ENCODE measurements at places on chromosomes 5 and 9. TPM values are rescaled to one million over a fixed set of nuclear protein-coding genes. Genes with fewer than 3 reads are reported as not detected.

GRCh38 chr9:107794259-107794658 is 304.7 kb upstream of the KLF4 start:
- no peak for DNase-seq

- DNase-seq, result no peak
These were observed 7.6 kb upstream of the CLPTM1L start for GRCh38 chr5:1352231-1353219.

GRCh38 chr5:63613442-63613841 is 348.8 kb downstream of the HTR1A start:
- DNase-seq, result no peak

DNA sequence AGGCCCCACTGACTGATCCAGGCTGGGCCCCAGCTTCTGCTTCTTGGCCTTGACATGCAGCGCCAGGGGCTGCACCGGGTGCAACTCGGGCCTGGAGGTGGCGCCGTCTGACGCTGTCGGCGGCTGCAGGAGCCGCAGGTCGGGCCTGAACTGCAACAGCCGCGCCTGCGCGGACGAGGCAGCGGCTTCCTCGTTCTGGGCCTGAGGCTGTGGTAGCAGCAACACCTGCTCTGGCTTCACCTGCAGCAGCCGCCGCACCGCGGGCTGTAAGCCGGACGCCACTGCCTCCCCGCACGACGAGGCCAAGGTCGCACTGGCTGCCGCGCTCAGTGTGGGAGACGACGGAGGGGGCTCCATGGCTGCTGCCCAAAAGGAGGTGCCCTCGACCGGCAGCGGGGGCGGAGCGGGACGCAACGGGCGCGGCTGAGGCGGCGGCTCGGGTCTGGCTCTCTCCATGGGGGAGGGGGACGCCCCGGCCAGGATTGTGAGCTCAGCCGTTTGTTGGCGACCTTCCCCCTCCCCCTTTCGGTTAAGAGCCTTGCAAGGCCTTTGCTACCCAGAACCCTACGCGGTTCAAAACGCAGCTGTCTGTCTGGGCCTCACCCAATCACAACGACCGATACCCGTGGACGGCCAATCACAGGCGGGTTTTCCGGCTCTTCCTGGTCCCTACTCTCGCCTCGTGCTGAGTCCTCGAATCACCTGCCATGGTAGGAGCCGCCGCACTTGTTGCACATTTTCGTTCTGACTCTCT is 438 bp downstream of the SOX30 start:
- peak; percentile 87 for DNase-seq

GRCh38 chr9:136759001-136759400 is 958 bp upstream of the LCN8 start:
- no peak for DNase-seq

GRCh38 chr9:35605351-35606137 is 482 bp downstream of the TESK1 start:
- DNase-seq, result peak; percentile 16

GRCh38 chr5:30117135-30117534 is 1076.4 kb upstream of the CDH6 start:
- DNase-seq, result no peak

DNA sequence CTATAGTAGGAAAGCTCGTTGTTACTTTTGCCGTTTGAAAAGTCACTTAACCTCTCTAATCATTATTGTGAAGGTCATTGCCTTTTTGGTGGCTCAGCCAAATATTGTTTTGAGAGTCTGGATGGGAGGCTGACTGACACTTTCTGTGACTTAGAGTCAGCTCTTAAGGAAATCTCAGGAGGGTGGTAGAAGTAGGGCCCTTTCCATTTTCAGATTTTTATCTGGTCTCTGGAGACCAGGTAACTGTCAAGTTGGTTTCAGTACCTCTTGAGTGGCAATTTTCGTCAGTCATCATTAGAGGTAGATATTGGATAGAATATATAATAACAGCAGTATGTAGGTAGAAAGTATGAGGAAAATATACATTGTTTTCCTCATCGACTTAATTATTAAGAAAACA is 23.3 kb downstream of the UGCG start:
- DNase-seq, result no peak

DNA sequence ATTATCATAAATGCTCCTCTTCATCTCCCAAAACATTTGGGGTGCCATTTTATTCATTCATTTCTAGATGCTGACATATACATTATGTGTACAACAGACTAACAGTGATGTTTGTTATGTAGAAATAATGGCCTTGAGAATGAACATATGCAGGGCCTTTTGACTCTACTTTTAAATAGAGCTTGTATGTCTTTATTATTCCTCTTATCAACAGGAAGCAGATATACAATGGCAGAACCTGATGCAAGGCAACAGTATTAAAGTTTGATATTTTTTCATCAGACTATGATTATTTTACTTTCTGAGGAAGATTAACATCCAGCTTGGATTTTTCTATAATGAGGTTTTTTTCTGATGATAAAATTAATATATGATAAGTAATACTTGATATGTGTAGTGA is 44.1 kb downstream of the SNX18 start:
- DNase-seq, result no peak

GRCh38 chr9:68685770-68686169 is 19.3 kb upstream of the PIP5K1B start:
- DNase-seq, result no peak

DNA sequence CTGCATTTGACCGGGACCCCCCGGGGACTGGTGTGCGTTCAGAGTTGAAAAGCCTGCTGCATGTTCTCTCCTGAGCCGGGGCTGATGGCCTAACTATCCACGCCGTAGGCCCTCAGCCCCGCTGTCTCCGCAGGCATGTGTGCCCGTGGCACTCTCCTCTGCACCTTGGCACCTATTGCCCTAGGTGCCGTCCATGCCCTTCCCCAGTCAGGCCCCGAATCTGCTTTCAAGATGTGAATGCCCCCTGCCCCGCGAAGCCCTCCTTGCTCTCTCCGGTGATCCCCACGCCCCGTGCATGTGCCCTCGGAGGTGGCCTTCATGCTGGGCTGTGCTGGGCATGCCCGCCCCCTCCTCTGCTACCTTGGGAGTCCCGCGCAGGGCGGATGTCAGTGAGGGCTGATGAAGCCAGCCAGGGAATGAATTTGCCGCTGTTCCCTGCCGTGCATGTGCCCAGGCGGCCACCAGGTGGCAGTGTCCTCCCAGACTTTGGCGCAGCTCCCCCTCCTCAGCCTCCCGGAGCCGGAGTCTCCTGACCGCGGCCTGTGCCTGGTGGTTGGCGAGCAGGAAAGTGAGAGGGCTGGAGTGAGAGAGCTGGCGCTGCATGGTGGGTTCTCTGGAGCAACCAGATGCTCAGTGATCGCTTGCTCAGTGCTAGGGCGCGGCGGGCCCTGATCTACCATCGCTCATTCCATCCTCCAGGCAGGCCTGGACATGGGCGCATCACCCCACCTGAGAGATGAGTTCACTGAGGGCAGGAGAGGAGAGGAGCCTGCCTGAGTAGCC is 112.9 kb upstream of the LMX1B start:
- peak; percentile 94 for DNase-seq

DNA sequence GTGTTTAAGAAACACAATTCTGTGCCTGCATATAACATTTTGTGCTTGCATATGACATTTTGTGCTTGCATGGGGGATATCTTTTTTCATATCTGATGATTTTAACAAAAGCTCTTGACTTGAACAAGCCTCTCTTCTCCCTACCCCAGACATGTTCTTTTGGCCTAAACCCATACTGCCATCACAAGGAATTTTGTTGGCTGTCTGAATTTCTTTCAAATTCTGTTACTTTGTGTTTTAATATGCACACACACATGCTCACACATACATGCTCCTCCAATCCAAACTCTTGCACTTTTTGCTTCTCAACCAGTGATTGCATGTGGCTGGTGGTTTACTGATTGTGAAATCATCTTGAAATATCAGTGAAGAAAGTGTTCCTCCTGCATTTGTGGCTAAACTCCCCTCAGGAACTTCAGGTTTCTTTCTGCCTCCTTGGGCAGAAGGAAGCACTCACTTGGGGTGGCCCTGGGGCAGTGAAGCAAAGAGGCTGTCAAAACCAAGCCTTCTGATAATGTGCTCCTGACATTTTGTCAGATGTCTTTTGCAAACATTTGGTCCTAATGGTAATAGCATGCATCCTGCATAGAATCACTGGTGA is 377.2 kb upstream of the KLF4 start:
- no peak for DNase-seq

- DNase-seq, result no peak
These were observed 91.8 kb upstream of the IFNK start for GRCh38 chr9:27432308-27432707.

GRCh38 chr9:84996029-84996428 is 326.5 kb downstream of the NTRK2 start:
- DNase-seq, result peak; percentile 38

DNA sequence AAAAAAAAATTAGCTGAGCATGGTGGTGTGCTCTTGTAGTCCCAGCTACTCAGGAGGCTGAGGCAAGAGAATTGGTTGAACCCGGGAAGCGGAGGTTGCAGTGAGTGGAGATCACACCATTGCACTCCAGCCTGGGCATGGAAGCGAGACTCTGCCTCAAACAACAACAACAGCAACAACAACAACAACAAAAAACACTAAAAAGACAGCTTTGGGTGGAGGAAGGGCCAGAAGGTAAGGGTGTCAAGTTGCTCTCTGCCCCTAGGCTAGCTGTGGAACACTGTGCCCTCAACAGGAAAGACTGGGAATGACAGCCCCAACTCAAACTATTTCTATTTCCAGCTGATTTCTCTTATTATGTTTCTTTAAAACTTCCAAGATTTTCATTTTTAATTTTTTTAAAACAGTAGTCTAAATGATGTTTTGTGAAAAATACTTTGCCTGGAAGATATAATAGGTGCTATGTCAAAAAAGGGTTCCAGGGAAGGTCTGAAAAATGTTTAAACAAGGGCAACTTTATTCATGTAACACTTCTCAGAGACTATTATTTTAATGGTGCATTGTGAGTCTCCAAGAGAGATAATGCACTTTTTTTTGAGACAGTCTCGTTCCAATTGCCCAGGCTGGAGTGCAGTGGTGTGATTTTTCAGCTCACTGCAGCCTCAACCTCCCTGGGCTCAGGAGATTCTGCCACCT is 29.9 kb downstream of the CLINT1 start:
- DNase-seq, result no peak

DNA sequence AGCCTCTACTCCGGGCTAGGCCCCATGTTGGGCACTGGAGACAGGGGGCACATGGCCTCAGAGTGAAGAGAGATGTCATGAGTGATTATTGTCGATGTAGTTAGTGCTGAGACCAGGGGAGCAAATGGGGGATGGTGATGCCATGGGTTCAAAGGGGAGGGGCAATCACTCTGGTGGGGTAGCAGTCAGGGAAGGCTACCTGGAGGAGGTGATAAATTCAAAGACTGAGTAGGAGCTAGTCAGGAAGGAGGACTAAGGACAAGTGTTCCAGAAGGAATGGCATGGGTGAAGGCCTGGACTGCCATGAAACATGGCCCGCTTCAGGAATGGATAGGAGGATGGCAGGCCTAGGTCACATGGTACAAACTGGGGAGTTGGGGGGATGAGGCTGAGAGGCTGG is 41.6 kb downstream of the C9orf50 start:
- no peak for DNase-seq

GRCh38 chr5:366541-367357 is 45.2 kb downstream of the AHRR start:
- DNase-seq, result no peak

GRCh38 chr5:27494887-27495286 is 456.5 kb upstream of the CDH9 start:
- DNase-seq, result no peak

DNA sequence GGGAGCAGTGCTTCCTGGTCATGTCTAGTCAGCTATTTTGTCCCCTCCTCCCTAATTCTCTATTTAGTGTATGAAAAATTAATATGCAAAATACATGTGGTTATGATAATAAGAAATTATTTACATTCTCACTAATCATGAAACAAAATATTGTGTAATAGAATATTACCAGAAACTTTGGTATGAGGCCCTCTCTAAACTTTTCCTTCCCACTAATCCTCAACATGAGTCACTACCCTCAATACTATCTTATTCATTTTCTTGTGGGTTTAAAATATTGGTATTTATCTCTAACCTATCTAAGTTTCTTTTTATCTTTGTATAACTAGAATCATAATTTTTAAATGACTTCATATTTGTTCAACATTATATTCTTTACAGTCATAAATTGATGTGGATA is 545.9 kb upstream of the PTPRD start:
- DNase-seq, result no peak

DNA sequence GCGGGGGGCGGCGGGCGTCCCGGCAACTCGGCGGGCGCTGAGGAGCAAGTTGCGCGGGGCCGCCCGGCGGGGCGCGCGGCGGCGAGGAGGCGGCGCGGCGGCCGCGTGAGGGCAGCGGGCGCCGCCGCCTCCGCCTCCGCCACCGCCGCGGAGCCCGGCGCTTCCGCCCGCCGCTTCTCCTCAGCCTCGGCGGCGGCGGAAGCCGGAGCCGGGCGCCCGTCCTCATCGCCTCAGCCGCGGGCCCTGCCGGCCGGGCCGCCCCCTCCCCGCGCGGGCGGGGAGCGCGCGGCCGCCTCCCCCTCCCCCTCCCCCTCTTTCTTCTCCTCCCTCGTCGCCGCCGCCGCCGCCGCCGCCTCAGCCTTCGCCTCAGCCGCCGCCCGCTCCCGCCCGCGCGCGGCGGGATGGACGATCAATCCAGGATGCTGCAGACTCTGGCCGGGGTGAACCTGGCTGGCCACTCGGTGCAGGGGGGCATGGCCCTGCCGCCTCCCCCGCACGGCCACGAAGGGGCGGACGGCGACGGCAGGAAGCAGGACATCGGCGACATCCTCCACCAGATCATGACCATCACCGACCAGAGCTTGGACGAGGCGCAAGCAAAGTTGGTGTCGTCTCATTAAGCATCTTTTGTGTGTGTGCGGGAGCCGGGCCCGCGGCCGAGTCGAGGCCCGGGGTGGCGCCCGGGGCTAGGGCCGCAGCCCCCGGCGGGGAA is at the start of gene PBX3:
Gene PBX3 (plus strand): TSS at position 321 of the 712 bp plus-strand sequence.
- peak; percentile 83 for DNase-seq

DNA sequence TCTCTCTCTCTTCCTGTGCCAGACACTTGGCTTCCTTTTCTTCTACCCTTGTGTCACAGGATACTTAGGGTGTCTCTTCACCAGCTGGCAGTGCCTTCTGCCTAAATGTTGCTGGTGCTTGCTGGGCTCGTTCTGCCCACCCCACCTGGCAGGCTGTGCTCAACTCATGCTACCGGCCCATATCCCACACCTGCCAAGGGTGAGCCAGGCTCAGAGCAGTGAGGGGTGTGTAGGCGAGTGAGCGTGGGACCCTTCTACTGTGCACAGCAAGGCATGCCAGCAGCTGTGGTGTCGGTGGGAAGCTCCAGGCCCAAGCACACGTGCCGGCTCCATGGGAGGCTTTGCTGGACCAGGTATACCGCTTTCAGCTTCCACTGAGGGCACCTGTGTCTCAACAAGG is 1626.7 kb upstream of the ACO1 start:
- DNase-seq, result peak; percentile 53

Gene LHFPL2
- 1.8 TPM for polyA plus RNA-seq

Gene KIAA0825
- polyA plus RNA-seq, result 0.80 TPM

Gene CSF1R
- 7.5 TPM for polyA plus RNA-seq

Gene AMBP
- 43.5 TPM for polyA plus RNA-seq

Gene UNC13B
- 20.8 TPM for polyA plus RNA-seq

Gene PRR16
- polyA plus RNA-seq, result 2.4 TPM

Gene C9orf153
- polyA plus RNA-seq, result not detected

Gene CDKN2B
- polyA plus RNA-seq, result 0.30 TPM

Gene FOXD4
- 0.43 TPM for polyA plus RNA-seq

Gene SLC6A3
- polyA plus RNA-seq, result 0.09 TPM

Gene ELOVL7
- 14.6 TPM for polyA plus RNA-seq
